ENCODE measurements at places on chromosomes 11 and 22. TPM values are rescaled to one million over a fixed set of nuclear protein-coding genes. Genes with fewer than 3 reads are reported as not detected.

- no peak for DNase-seq
Observed at GRCh38 chr11:18001191-18001590, 11.7 kb downstream of the SERGEF start.

- DNase-seq = no peak
Observed at GRCh38 chr22:47148956-47149728, 386.7 kb downstream of the TBC1D22A start.

DNA sequence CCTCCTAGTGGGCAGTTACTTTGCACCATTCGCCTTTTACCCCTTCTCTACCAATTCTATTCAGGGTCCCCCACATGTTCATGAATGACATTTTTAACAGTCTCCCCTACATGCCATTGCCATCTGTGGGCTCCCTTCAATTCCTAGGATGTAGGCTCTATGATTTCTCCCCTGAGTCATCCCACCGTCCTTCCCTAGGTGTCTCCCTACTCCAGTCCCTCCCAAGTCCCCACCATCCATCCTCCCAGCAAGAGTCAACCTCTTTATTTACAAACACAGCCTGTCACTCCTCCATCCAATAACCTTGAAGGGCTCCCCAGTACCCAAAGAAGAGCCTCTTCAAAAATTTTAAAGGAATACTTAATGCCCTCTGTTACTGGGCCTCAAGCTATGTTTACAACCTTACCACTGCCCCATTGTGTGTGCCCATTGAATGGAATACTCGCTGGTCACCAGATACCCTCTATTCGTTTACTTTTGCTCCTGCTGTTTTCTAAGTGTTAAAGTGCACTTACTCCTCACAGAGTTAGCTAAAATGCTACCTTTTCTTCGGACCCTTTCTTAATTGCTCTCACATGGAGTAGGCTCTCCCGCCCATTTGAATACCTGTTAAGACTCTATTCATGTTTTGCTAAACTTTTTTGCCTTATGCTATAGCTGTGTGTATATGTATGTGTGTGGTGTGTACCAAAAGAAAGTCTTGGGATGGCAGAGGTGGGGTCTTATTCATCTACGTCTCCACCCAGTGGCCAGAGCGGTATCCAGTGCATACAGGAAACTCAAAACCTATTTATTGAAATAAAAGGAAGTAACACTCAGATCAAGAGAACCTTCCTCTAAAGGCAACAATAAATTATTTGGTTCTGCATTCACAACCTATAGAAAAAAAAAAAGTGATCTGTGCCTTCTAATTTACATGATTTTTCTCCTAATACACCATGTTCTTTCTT, 235.8 kb upstream of the CCDC90B start:
- peak; percentile 7 for DNase-seq

Gene USP2
- 1.5 TPM for total RNA-seq

GRCh38 chr11:95345651-95346050, 114.6 kb upstream of the SESN3 start:
- DNase-seq = no peak

DNA sequence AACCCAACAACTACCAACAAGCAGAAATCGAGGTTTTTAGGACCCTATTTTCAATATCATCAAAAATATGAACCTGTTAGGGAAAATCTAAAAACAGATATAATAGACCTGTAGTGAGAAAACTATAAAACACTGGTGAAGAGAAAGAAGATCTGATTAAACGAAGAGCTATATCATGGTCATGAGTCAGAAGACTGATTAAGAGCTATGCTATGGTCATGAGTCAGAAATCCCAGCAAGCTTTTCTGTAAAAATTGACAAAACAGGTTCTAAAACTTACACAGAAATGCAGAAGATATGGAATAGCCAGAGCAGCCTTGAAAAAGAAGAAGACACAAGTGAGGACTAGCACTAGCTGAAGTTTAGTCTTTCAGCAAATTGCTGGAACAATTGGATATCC, 345.0 kb downstream of the TBC1D22A start:
- DNase-seq = no peak

Gene C1QTNF4
- total RNA-seq = 50.4 TPM

DNA sequence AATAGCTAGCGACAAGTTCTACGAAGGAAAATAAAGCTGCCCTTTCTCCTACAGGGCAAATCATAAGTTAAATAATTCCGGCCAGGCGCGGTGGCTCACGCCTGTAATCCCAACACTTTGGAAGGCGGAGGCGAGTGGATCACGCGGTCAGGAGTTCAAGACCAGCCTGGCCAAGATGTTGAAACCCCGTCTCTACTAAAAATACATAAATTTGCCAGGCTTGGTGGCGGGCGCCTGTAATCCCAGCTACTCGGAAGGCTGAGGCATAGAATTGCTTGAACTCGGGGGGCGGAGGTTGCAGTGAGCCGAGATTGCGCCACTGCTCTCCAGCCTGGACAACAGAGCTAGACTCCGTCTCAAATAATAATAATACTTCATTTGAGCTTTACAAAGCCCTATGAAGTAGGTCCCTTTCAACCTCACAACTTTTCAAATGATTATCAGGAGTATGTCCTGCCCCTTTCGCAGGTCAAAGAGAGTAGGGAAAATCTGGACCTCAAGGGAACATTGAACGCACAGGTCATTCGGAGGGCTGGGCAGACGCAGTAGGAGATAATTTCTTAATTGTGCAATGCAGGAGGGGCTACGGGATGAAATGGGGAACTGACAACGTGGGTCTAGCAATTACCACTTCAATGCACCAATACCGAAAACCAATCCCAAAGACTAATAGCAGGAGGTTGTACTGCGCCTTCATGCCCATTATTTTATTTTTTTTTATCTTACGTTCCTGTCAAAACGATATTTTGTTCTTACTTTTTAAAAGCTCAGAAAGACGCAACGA, 590 bp downstream of the COMMD9 start:
- DNase-seq = no peak

GRCh38 chr11:31809857-31810778, 1.0 kb downstream of the PAX6 start:
- DNase-seq = peak; percentile 56

Gene SHANK3
- total RNA-seq = 223 TPM

- DNase-seq = no peak
Observed at GRCh38 chr11:16956538-16957153, 57.6 kb downstream of the PLEKHA7 start.

Gene NRXN2
- total RNA-seq = 11.5 TPM

DNA sequence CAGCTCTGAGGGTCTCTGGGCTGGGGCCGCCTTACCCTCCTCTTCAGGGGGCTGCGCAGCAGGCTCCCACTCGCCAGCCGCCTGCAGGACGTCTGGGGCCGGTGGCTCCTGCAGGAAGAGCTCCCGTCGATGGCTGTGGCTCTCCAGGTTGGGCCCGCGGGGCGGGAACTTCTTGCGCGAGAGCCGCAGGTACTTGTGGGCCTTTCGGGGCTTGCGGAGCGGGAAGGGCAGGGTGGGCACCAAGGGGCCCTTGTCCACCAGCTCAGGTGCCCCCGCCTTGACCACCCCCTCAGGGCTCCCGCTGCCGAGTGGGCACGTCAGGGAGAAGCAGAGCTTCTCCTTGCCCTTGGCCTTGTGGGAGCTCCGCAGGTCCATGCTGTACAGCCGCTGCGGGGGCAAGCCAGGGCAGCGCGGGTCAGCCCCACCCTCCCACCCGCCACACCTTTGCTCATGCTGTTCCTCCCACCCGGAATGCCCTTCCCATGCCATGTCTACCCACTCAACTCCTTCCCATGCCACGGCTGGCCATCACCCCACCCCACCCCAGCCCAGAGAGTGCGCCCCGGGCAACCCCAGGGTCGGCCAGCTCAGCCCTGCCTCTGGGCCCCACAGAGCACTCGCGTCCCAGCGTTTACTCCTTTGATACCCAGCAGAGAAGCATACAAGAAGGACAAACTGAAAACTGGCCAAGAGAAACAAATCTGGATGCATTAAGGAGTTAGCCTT, 18.0 kb downstream of the CBX7 start:
- DNase-seq = no peak

DNA sequence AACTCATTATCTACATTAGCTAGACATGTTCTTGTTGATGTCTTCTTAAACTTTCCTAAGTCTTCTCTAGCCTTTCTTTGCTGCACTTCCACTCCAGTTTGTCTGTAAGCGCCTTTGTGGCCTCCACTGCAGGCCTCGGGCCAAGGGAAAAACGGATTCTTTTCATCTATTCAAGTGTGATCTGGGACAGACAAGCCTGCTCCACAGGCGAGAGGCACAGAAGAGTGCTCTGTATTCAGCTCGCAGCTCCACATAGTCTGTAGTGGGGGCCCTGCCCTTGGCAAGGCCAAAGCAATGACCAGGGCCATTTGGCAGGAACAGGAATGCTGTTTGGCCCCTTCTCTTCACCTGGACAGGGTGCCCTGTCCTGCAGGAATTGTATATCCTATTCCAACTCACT, 84.1 kb upstream of the BARX2 start:
- DNase-seq = no peak

DNA sequence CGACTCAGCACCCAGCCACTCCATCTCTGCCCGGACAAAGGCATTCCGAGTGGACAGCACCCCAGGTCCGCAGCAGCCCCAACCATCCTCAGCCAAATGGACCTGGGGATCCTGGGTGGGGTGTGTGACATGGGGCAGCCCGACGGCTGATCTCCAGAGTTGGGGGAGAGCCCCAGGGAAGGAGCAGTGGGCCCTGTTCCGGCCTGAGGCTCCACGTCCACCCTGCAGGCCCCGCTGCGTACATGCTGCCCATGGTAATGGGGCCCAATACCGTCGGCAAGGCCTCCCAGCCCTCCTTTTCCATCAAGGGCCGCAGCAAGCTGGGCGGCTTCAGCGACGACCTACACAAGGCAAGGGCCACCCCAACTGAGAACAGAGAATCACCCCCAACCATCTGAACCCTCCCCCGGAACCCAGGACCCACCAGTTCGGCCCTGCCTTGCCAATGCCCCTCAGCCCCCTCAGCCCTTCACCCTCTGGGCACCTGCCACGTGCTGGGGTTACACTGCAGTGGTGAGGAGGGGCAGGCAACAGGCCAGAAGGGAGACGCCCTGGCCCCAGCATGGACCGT, 5.4 kb downstream of the SCGB1C1 start:
- no peak for DNase-seq

Gene ZNF214
- total RNA-seq = 2.4 TPM

Gene COMT
- total RNA-seq = 49.0 TPM

DNA sequence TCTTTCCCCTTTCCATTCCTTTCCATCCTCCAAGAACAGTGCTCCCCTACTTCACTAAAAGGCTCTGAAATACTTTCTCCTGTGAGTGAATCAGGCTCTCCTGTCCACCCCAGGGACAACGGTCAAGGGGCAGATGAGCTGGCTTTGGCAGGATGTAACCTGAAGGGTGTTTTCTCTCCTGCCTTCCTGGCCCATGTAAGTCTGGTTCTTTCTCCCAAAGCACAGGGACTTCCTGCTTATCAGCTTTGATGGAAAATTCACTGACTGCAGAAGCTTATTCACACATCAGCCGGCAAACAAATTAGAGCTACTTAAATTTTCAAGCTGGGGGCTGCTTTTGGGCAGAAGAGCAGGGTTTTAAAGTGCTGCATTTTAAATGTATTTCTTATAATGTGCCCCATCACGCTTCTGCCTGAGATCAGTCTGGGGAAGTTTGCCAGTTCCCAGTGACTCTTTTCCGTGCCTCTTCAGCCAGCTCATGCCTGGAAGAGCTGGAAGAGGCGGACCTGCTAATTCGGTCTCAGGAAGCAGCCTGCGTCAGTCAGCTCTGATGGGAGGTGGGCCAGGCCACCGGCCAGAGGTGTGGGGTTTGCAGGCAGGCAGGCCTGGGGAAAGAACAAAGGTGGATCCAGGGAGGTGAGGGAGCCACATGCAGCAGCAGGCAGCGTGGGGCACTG, 140.4 kb upstream of the TBCEL start:
- DNase-seq = no peak

GRCh38 chr11:63687845-63688244, 6.5 kb downstream of the RTN3 start:
- DNase-seq = no peak

DNA sequence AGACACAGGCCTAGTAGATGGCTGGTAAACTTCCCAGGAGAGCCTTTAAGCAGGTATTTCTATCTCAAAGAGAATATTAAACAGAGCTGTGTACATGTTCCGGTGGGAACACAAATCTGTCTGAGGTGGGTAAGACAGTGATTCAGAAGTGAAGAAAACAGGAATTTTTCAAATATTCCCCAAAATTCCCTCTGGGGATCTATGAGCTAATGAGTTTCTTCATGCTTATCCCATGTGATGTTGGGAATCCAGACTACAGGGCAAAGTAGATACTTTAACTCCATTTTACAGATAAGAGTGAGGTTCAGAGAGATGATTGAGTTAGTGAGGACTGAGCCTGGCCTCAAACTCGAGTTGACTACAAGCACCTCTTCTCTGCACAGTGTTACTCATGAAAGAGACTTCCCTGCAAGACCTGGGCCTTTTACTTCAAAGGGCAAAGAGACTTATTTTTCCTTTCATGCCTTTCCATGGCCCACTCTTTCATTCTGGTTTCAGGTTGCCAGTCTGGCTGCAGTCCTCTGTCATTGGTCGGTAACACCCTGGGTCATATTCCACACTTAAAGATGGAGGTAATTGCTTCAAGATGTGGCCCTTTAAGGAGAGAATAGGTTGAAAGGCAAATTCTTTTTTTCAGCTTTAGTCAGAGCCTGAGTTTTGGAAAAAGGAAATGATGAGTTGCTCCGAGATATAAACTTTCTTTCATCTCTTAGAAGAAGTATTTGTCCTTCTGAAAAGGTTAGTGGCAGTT, 70.1 kb downstream of the CYB5R2 start:
- no peak for DNase-seq

Gene SIK2
- total RNA-seq = 16.3 TPM

GRCh38 chr22:22395245-22395644, 113.3 kb downstream of the ZNF280B start:
- no peak for DNase-seq

DNA sequence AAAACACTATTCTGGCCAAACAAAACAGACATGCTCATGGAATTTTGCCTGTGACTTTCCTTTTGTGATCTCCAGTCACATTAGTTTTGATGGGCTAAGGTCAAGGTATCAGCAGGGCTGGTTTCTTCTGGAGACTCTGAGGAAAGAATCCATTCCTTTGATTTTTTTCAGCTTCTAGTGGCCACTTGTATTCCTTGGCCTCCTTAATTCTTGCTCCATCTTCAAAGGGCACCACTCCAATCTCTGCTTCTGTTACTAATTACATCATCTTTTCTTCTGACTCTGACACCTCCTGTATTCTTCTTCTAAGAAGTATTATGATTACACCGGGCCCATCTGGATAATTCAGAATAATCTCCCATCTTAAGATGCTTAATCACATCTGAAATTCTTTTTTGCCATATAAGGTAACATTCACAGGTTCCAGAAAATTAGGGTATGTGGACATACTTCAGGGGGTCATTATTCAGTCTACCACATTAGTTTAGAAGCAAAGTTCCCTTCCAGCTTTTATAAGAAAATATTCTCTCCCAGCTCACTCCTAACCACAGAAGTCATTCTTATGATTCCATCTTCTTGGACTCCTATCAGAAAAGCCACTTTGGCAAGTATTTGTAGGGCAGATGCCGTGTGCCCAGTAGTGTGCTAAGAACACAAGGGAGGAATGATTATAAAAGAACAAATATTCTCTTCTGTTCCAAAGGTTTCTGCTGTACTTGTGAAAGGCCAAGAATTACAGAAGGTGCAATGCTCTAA, 56.4 kb upstream of the FSHB start:
- DNase-seq = no peak

Gene SEPTIN3
- 0.36 TPM for total RNA-seq

GRCh38 chr11:12276356-12276755, 101.0 kb upstream of the PARVA start:
- DNase-seq = no peak

All from endothelial cell (in vitro differentiated cells).